BJ (cell line): ENCODE measurements at places on chromosomes 4 and X.

- no peak for DNase-seq
These were observed 106.0 kb downstream of the LRBA start for GRCh38 chr4:150909116-150909515.

DNA sequence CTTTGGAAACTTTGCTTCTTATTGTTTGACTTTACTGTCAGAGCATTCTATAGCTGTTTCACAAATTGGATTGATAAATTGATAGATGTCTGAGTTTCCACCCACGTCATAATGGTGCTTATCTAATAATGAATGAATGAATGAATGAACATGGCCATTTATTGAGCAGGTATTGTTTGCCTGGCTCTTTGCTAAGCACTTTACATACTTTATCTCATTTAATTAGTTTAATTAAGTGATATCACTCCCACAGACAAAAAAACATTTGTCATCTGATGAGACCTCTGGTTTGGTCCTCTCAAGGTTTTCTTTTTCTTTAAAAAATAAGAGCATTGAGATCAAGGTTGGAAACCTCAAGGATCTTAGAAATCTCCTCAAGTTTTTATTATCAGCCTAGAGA, 2.8 kb downstream of the FRAS1 start:
- DNase-seq: no peak

- DNase-seq: no peak
These were observed 14.6 kb downstream of the CLCN3 start for GRCh38 chr4:169634975-169635374.

GRCh38 chr4:111268769-111269414, 646.0 kb upstream of the PITX2 start:
- no peak for DNase-seq

DNA sequence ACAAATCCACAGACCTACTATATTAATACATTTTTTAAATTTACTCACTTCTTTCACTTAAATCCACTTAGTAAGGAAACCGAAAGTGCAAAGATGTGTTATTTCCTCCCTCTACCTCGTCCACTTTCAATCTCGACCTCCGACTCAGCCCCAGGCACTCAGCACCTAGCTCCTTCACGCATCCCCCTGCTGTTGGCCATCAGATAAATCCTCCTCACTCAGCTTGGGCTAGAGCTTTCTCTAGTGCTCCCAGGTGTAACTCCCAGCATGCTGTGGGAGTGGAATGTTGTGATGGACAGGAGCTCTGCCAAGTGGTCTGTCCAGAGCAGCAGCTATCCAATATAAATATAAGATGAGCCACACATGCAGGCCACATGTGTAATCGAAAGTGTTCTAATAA, 26.7 kb upstream of the TEC start:
- no peak for DNase-seq
